HCEC 1CT (cell line): ENCODE measurements at places on chromosomes 4 and X.

DNA sequence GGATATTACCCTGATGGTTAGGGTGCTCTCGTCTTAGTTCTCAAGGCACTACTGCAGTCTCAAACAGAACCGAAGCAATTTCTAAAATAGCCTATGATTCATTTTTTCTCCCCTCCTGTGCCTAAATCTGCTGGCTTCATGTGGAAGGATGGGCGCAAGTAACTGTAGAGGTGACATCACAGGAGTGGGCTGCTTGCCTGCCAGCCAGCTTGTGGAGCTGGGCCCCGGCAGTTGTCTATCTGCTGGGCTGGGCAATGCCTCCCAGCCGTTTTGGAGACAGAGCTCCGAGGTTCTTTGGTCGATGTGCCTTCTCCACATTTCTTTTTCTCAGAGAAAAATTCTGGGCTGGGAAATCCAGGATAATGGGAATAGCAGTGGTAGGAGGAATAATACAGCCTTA lies 34.3 kb upstream of the CITED1 start:
- DNase-seq, result no peak

GRCh38 chrX:132692066-132692465 lies 203.2 kb upstream of the MBNL3 start:
- no peak for DNase-seq

DNA sequence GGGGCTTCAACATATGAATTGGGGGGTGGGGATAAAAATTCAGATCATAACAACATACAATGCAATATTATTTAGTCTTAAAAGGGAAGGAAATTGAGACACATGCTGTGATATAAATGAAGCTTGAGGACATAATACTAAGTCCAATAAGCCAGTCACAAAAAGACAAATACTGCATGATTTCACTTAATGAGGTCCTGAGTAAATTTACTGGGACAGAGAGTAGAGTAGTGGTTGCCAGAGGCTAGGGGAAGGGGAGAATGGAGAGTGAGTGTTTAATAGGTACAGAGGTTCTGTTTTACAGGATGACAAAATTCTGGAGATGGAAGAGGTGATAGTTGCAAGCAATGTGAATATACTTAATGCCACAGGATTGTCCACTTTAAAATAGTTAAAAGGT lies 89.2 kb upstream of the RAPGEF2 start:
- no peak for DNase-seq

GRCh38 chr4:165151734-165152133 lies 39.1 kb upstream of the TMEM192 start:
- DNase-seq, result peak; percentile 2

- no peak for DNase-seq
Measured at GRCh38 chr4:73247100-73247499, 11.5 kb downstream of the ANKRD17 start.

DNA sequence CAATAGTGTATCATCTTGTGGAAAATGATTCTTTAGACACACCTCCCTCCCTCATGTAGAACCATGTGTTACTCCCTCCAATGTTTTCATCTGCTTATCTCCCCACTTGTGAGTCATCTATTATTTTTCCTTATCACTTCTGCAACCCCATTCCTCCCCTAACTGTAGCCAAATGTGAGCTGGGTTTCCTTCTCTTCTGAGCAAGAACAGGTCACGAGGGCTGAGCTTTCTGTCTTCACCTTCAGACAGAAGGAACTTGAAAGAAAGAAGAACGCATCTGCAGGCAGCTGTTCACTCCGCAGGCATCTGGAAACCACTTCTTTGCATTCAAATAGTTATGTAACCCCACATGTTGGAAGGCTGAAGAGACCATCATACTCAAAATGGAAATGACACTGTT lies 1.8 kb downstream of the PPP1R2C start:
- no peak for DNase-seq

DNA sequence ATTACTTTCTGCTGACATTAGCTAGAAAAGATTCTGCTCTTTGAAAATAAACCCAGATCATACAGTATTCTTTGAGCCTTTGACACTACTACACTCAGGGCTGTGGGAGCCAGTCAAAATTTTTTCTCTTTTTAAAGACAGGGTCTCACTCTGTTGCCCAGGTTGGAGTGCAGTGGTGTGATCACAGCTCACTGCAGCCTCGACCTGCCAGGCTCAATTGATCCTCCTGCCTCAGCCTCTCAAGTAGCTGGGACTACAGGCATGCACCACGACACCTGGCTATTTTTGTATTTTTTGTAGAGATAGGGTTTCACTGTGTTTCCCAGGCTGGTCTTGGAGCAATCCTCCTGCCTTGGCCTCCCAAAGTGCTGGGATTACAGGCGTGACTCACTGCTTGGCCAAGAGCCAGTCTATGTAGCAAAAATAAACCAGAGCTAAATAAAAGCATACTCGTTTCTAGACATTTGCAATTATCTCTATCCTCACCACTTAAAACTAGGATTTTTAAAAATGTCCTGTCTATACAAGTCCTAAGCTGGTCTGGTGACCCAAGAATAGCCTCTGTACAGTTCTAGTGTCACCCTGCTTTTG lies 43.2 kb downstream of the AKAP4 start:
- DNase-seq, result no peak

DNA sequence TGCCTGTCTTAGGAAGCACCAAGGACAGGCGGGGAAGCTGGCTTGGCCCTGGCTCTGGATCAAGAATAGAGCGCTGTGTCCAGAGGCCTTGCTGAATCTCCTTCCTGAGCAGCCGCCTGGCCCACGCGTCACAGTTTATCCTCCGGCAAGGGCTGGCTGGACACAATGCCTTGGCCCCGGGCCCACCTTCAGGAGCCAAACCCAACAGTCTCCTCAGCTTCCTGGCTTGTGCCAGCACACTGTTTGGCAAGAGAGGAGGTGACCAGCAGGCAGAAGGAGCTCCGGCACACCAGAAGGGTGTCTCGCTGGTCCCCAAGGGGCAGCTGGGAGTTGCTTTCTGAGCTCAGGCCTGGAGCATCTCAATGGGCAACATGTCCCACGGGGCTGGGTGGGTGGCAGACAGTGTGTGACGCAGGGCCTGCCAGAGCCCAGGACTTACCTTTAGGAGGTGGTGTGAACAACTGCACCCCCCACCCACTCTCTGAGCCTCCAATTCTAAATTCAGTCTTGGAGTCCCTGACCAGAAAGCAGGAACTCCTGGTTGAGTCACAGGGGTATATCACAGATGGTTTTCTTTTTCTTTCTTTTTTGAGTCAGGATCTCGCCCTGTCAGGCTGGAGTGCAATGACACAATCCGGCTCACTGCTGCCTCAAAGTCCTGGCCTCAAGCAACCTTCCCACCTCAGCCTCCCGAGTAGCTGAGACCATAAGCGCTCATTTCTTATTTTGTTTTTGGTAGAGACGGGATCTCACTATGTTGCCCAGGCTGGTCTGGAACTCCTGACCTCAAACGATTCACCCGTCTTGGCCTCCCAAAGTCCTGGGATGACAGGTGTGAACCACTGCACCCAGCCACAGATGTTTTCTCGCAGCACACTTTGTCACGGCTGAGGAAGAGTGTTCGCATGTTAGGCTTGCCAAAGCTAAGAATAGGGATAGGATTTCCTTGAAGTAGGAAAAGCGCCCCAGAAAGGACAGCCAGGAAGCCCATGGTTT lies 361.2 kb downstream of the BCOR start:
- DNase-seq, result peak; percentile 12

GRCh38 chrX:101287402-101287801 lies 3.7 kb downstream of the TAF7L start:
- DNase-seq, result peak; percentile 33

DNA sequence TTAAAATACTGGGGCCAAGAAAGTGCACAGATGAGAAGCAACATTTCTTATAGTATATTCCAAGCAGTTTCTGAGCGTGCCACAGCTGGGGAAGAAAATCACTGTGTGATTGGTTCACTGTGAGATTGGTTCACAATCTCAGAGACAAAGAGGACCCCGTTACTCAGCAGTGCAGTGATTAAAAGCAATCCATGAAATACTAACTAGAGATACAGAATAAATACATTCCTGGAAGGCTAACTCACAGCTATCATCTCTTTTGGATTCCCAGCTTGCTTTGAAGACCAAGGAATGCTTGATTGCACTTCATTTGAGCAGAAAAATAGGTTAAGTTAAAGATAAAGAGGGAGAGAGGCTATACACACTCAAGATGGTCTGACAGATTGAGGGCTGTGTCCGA lies 132.1 kb upstream of the RAPGEF2 start:
- no peak for DNase-seq

GRCh38 chrX:73963682-73964081 lies 340.3 kb upstream of the ZCCHC13 start:
- DNase-seq, result no peak

DNA sequence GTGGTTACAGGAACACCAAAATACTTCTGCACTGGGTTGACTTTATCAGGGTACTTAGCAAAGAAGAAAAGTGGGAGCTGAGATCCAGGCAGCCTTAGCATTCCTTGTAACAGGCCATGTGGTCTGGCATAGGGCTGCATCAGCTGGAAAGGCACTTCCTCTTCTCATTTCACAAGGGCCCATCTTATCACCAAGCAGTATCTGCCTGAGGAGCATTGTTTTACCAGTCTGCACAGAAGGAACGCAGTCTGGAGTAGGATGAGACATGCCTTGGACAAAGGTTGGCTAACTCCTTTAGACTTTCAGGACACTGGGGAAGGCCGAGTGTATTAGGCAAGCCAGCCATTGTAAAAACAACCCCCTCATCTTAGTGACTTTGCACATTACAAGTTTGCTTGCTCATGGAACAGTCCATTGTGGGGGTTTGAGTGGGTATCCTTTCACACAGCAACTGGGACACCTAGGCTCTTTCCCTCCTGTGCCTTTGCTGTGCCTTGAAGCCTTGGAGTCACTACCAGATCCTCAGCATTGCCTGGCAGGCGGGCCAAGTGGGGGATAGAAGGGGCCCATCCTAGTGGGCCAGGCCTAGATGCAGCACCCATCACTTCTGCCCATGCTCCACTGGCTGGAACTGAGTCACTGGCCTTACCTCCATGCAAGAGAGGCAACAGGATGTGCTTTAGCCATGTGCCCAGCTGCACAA lies 4.6 kb downstream of the SUV39H1 start:
- DNase-seq, result no peak

GRCh38 chr4:73615613-73616012 lies 4.6 kb downstream of the RASSF6 start:
- no peak for DNase-seq

GRCh38 chrX:50167366-50167765 lies 33.4 kb downstream of the AKAP4 start:
- DNase-seq, result no peak

GRCh38 chr4:8596891-8597290 lies 4.3 kb downstream of the CPZ start:
- no peak for DNase-seq

GRCh38 chr4:175874306-175874705 lies 62.2 kb upstream of the GPM6A start:
- DNase-seq, result no peak

DNA sequence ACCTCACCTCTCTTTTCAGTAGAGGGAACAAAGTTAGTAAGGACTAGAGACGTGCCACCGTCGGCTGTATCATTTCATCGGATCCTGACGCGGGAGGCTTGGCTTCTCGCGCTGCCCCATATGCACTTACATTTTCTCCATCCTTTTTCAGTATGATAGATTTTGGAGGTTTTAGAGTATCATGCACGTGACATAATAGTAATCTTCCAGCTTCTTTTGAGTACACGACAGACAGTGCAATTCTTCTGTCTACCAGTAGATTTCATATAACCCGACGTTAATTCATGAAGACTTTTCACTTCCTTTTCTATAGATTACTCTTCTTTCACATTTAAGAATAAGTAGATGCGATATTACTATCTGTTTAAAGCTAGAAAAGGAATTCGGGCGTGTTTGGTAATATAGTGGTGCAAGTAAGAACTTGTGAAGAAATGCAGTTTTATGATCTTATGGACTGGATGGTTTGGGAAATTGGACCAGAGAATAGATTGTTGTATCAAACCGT lies 1.0 kb downstream of the CDS1 start:
- no peak for DNase-seq

DNA sequence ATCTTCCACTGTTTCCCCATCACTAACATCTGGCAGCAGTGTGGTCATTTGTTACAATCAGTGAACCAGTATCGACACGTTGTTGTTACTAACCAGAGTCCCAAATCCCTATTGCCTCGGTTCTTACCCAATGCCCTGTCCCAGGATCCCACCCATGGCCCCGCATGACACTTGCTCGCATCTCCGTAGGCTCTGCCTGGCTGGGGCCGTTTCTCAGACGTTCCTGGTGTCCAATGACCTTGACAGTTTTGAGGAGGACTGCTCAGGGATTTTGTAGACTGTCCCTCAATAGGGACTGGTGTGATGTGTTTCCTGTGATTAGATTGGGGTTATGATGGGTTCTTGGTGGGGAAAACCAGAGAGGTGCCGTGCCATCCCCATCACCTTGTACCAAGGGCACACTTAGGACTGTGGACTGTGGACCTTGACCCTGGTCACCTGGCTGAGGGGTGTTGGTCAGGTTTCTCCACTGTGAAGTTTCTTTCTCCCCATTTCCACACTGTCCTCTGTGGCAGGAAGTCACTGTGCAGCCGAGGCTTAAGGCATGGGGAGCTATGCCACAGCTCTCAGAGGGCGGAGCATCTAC lies 108.4 kb downstream of the ADRA2C start:
- DNase-seq, result no peak

DNA sequence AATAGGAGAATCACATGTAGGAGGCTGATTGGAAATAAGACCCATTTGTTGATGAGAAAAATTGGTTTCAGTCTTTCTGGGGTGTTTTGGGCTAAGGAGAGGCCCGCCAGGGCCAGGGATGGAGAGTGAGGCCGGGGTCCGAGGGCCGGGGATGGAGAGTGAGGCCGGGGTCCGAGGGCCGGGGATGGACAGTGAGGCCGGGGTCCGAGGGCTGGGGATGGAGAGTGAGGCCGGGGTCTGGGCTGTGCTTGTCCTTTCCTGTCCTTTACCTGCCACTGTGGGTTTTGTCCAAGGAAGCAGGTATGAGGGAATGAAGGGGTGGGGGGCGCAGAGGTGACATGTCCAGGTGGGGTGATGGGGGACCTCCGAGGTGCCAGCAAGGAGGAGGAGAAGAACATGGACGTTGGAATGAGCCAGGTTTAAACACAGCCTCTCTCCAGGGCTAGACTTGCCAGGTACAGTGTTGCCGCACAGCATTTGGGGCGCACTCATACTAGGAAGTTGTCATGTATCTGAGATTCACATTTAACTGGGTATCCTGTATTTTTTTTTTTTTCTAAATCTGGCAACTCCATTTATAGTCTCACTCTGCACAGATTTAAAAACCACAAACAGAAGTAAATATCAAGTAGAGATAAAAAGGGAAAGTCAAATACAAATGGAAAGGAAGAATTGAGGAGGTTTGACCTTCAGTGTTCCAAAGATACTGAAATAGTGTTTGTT lies 8.8 kb downstream of the RGS12 start:
- DNase-seq, result no peak

- no peak for DNase-seq
Measured at GRCh38 chrX:121036137-121036536, 11.3 kb upstream of the GLUD2 start.

GRCh38 chrX:73964579-73964978 lies 339.4 kb upstream of the ZCCHC13 start:
- no peak for DNase-seq

GRCh38 chr4:113080050-113080449 lies 30.6 kb downstream of the ANK2 start:
- DNase-seq, result no peak

DNA sequence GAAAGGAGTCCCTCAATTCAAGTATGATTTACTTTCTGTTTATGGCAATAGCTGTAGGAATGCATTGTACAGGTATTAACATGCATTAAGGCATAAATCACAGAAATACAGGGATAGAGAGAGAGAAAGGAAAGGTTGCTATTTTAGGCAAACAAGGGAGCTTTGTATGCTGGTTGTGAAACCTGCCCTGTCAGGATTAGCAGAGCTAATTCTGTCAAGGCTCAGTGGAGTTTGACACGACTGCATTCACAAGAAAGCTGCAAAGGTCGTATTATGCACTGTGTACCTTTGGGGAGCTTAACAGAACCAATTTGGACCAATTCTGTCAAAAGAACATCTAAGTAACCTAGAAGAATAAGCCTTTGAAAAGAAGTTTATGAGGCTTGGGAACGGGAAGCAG lies 239.3 kb downstream of the GRIA2 start:
- DNase-seq, result no peak
